Activated CD4-positive, alpha-beta T cell treated with anti-CD3 and anti-CD28 coated beads for 36 hours (primary cell): ENCODE measurements at places on chromosomes 7 and 10. TPM values are rescaled to one million over a fixed set of nuclear protein-coding genes. Genes with fewer than 3 reads are reported as not detected.

DNA sequence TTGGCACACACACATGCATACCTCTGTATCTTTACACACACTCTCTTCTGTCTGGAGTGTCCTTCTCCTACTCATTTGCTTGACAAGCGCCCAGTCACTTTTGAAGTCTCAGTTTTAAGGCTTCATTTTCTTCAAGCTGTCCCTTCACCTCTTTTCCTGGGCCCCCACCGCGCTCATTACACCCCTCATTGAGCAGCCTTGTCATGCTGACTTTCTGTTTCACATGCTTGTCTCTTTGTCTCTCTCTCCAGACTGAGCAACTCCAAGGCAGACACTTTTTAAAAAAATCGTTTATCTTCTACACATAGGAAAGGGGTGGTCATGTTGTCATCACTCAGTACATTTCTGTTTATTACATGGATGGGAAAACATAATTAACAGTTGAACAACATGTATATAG lies 225.2 kb upstream of the FZD1 start:
- no peaks in the 10 kb centered on the region for H3K36me3 ChIP-seq
- no peaks in the 10 kb centered on the region for H3K4me1 ChIP-seq
- no peaks in the 10 kb centered on the region for H3K27me3 ChIP-seq
- no peak for DNase-seq
- H3K27ac ChIP-seq = no peak overlapping the region
- no peak overlapping the region for H3K4me3 ChIP-seq

- H3K4me3 ChIP-seq = no peak overlapping the region
- no peaks in the 10 kb centered on the region for H3K4me1 ChIP-seq
- H3K27me3 ChIP-seq = peaks cover 5% of the 10 kb centered on the region
- no peaks in the 10 kb centered on the region for H3K36me3 ChIP-seq
- DNase-seq = no peak
- no peak overlapping the region for H3K27ac ChIP-seq
Observed at GRCh38 chr10:111516144-111516543, 439.3 kb downstream of the ADRA2A start.

TUBB8 gene
- total RNA-seq = not detected

DNA sequence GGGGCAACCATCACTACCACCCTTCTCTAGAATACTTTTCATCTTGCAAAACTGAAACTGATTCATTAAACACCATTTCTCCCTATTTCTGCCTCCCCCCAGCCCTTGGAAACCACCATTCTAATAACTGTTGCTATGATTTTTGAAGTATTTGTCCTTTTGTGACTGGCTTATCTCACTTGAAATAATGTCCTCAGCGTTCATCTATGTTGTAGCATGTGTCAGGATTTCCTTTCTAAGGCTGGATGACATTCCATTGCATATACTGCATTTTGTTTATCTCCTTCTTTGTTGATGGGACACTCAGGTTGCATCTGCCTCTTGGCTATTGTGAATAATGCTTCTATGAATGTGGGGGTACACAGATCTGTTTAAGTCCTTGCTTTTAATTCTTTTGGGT lies 327.6 kb upstream of the ZNF32 start:
- peaks cover 6% of the 10 kb centered on the region for H3K4me1 ChIP-seq
- H3K36me3 ChIP-seq = no peaks in the 10 kb centered on the region
- H3K27me3 ChIP-seq = no peaks in the 10 kb centered on the region
- no peak for DNase-seq
- H3K4me3 ChIP-seq = no peak overlapping the region

DNA sequence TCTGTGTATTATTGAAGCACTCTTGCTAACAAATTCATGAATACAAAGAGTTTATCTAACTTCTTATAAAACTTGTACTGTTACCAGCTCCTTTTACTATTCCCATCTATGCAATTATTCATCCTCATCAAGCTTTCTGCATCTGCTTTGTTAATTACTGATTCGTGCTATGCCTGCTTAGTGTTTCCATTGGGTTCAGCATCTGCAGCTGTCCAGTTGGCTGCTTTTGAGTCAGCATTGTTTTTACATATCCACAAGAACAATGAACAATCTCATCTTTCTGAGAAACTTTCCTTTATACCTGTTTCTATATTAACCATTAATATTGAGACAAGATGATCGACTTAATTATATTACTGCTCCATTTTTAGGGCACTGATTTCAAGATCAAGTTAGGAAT lies 19.6 kb upstream of the ANLN start:
- H3K36me3 ChIP-seq = no peaks in the 10 kb centered on the region
- no peak overlapping the region for H3K27ac ChIP-seq
- H3K27me3 ChIP-seq = peaks cover 13% of the 10 kb centered on the region
- no peaks in the 10 kb centered on the region for H3K4me1 ChIP-seq
- H3K4me3 ChIP-seq = no peak overlapping the region

GRCh38 chr7:149680331-149681025 lies 92.9 kb downstream of the ZNF467 start:
- H3K27ac ChIP-seq = no peak overlapping the region
- no peak for DNase-seq
- H3K27me3 ChIP-seq = peaks cover 27% of the 10 kb centered on the region
- no peaks in the 10 kb centered on the region for H3K36me3 ChIP-seq
- no peak overlapping the region for H3K4me3 ChIP-seq

- H3K27ac ChIP-seq = no peak overlapping the region
- no peaks in the 10 kb centered on the region for H3K4me1 ChIP-seq
Observed at GRCh38 chr10:98097175-98097574, 37.3 kb upstream of the R3HCC1L start.
